KBM-7 (cell line): ENCODE measurements at places on chromosomes 4 and X.

- DNase-seq = no peak
Observed at GRCh38 chrX:21730026-21730425, 27.9 kb downstream of the SMPX start.

DNA sequence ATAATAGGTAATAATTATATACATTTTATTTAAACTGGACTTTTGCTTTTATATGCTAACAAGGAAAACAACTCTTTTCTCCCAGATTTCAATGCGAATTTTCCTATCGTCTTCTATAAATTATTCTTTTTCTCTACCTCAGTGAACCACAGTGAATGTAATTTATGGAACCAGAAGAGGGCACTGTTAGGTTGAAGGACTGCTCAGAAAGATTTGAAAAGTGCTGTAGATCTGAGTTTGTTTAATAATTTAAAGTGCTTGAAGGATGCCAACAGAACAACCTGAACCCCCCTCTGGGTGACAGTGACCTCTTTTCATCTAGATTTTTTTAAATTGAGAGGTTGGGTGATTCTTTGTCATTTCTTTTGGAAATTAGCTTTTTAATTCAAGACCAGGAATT, 54.9 kb downstream of the PHOX2B start:
- peak; percentile 52 for DNase-seq

GRCh38 chr4:140659943-140660700, 91.4 kb upstream of the UCP1 start:
- no peak for DNase-seq

DNA sequence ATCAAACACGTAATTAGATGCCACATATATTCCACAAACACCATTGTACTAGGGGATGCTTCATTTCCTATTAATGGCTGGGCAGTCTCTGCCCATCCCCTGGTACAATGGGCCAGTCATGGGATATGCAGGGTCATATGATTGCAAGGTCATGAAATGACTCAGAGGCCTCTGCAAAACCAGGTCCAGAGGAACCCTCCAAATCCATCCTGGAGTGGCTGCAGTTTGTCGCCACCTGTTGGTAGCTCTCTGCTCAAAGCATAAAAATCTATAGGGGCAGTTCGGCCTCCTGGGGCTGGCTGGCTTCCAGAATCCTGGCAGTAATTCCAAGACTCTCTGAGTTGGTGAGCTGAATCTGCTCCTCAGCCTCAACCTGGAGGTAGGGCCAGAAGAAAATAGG, 22.9 kb upstream of the PUDP start:
- peak; percentile 43 for DNase-seq

GRCh38 chr4:173529477-173530325, at the start of gene HAND2:
Gene HAND2, minus strand, starts transcription at chr4:173530229. Its CDS starts 940 bp downstream, at chr4:173529289.
- no peak for DNase-seq

DNA sequence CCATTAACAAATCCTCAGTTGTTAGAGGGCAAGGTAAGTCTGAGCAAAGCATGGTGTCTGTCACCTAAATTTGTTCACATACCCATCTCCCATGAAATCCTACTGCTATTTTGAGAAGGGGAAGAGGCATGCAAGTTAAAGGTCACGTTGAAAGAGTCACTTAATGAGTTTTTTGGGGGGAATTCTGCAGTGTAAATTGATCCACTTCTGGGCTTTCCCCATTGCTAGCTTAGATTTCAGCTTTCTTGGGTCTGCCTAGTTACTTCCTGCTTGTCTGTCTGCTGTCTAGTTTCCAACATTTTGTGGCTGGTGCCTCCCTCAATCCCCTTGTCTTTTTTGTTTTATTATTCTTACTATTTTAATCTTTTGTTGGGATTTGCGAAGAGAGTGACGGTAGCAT, 32.0 kb downstream of the CEP135 start:
- no peak for DNase-seq

DNA sequence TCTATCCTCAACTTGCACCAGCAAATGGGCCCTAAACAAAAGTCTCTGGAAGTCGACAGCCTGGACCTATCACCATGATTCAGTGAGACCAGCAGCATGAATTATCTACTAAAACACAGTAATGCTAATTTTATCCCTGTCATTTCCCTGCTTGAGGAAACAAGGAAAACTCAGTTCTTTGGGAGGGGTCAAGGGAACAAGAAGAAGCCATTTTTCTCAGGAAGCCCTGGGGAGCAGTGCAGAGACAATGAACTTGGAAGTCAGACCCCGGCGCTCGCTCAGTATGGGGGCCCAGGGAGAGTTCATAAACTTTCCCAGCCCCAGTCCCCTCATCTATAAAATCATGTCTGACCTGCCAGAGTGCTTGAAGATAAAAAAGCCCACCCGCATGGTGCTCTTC, 50.4 kb downstream of the DCTD start:
- DNase-seq = no peak

DNA sequence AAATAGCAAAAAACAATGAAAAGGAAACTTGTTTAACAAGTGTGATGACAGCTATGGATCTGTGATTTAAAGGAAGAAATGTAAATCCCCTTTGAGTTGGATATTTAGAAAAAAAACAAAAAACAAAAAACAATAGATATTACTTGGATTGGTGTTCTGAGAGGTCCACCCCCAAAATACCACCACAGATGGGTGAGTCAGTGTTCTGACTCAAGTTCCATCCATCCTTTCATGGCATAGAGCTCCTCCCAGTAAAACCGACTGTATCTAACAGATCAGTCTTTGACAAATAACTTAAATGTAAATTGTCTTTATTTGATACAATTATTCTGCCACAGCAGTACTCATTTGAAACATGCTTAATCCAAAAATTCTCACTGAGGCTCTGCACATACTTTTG, 27.4 kb downstream of the TMPRSS11B start:
- no peak for DNase-seq

- DNase-seq = peak; percentile 73
Observed at GRCh38 chrX:38754102-38754790, 47.0 kb upstream of the MID1IP1 start.

DNA sequence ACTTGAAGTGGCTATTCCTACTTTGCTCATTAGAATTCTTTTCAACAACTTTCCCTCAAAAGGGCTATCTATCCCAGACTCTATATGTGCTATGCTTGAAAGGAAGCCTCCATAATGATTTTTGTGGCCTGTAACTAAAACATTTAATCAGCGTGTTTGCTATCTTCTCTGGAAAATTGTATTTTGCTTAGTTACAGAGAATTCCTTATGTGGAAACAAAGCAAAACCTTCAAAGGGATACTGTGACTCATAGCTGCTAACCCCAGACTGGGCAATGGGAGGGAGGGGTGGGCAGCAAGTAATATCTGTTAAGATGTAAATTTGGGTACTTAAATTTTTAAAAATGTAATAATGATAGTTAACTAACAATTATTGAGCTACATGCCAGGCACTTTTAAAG, 3.7 kb downstream of the SLC25A14 start:
- DNase-seq = no peak
